ENCODE measurements at places on chromosomes 2 and 18.

DNA sequence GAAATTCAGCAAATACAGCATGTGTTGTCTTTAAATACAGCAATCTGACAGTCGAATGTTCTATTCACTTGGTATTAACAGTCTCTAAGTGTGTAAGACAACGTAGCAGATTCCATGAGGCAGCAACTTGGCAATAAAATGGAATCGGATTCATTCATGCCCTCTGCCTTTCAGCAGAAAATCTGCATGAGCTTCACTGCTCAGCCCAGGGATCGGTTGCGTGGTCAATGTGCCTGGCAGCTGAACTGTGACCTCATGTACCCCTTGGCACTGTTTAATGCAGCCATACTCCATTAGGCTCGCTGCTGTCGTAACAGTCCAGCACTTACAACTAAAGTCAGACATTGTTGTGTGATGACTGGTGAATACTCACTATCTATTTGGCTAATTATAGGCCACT, 17.7 kb upstream of the RGPD4 start:
- DNase-seq = no peak

GRCh38 chr2:183543222-183543621, 419.0 kb downstream of the NUP35 start:
- DNase-seq = no peak

- DNase-seq = no peak
Observed at GRCh38 chr2:121868652-121869051, 113.2 kb downstream of the TSN start.

DNA sequence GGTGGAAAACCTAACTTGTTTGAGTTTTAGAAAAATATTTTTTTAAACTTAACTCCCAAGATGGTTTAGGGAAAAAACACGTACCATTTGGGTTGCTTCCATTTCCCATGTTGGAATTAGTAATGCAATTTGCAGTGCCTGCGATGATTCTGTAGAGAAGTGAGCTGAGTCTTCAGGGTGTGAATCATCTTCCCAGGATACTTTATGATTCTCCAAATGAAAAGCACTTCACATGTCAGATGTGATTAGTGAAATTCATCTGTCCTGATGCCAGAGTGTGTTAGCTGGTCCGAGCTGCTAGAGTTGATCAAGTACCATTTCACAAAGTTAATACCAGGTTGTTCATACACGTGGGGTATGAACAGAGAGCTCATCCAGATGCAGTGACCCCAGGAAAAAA, 59.1 kb downstream of the ACOXL start:
- DNase-seq = no peak

DNA sequence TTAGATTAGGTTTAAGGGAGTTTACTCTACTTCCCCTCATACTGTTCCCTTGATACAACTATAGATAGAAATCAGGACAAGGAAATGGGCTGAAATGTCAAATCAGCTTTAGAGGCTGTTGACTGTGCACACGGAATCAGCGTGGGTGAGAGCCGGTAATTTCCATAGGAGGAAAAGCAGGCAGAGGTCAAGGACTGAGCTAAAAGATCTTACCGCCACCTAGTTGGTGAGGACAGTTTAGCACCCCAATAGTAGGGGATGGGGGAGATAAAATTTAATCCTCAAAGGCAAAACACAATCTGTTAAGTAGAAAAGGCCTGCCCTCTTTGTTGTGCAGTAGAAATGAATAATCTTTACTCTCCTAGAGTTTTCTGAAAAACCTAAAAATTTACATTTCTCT, 1154.5 kb upstream of the CHAC2 start:
- DNase-seq = peak; percentile 37

DNA sequence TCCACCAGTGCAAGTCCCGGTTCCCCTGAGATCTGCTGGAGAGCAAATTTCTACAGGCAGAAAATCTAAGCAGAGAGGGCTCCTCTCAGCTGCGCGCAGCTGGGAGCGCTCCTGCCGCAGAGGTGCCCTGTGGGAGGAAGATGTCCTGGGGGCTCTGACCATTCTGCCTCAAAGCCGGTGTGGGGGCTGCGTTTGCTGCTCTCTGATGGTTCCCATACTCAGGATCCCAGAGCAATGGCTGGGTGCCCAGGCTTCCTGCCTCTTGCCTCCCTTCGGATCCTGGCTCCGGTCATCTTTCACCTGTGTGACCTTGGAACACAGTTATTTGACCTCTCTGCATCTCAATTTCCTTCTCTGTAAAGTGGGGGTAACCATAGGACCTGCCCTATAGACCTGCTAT, 434.2 kb downstream of the ZNF521 start:
- DNase-seq = no peak

GRCh38 chr2:140117386-140117785, 1337.2 kb upstream of the NXPH2 start:
- DNase-seq = no peak

DNA sequence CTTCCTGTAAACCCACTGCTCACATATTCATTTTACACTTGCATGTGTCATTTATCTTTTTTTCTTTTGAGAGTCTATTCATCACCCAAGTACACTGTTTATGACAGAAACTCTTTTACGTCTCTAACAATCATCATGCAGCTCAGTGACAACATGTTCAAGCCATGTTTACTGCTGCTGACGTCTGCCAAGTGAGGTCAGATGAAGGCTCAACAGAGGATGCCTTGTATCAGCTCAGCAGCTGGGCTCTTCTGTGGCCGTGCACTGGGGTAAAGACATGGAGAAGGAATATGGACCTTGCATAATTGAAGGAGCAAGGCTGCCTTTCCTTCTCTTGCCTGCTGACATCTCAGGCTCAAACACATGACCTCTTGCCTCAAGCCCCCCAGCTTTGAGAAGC, 99.6 kb downstream of the ADD2 start:
- DNase-seq = no peak

All from iPS-NIHi11 (cell line).